Smooth muscle cell of the brain vasculature (primary cell): ENCODE measurements at places on chromosomes 2 and 18.
A peak's percentile ranks its signal among the peaks of the same experiment; 100 is the strongest.

DNA sequence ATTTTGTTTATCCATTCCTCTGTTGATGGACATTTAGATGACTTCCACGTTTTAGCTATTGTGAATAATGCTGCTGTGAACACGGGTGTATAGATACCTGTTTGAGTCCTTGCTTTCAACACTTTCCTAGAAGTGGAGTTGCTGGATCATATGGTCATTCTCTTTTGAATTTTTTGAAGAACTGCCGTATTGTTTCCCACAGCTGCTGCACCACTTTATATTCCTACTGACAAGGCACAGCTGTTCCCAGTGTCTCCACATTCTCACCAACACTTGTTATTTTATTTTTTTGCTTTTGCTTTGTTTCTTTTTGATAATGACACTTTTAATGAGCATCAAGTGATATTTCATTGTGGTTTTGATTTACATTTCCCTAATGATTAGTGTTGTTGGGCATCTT lies 41.4 kb upstream of the KCNJ13 start:
- DNase-seq = no peak

- DNase-seq = no peak
Measured at GRCh38 chr2:73243884-73244570, 9.9 kb downstream of the CCT7 start.

DNA sequence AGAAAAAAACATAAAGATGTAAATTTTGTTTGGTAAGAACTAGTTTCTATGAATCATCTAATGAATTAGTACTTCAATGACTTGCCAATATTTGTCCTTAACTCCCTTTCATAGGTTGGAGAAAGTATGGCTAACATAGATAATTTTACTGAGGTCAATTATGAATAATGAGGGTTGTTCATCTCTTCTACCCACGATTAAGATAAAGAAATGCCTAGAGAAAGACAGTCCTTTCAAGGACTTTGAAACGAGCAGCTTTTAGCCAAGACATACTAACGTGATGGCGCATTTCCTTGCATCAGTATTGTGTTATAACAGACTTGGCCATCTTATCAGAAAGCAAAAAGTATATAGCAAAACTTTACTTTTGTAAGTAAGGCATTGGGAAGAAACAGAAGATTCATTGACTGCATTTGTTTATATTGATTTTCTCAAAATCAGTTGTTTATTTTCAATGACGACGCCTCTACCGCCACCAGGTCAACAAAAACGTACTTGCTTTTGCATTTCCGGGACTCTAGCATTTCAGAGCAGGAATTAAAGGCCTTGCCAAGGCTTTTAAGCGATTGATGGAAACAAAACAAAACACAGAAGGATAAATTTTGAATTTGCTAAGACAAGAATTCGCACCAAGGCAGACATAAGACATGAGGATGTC lies 961 bp downstream of the RBM43 start:
- peak; percentile 13 for DNase-seq

DNA sequence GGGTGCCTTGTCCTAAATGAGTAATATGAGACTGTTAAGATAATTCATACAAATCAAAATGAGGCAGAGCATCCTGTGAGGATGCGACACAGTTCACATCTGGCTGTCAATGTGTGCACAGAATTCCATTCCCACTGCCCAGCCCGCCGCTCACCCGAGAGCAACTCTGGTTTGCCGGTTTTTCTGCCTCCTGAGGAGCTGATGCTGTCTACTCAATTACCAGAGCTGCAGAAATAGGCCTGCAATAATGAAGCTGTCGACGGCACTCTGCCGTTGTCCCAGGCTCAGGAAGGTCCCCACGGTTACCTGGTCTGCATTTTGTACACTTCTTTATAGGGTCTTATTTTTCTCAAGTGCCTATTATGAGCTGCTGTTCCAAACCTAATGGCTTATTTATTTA lies 55.7 kb upstream of the LYPD1 start:
- no peak for DNase-seq

DNA sequence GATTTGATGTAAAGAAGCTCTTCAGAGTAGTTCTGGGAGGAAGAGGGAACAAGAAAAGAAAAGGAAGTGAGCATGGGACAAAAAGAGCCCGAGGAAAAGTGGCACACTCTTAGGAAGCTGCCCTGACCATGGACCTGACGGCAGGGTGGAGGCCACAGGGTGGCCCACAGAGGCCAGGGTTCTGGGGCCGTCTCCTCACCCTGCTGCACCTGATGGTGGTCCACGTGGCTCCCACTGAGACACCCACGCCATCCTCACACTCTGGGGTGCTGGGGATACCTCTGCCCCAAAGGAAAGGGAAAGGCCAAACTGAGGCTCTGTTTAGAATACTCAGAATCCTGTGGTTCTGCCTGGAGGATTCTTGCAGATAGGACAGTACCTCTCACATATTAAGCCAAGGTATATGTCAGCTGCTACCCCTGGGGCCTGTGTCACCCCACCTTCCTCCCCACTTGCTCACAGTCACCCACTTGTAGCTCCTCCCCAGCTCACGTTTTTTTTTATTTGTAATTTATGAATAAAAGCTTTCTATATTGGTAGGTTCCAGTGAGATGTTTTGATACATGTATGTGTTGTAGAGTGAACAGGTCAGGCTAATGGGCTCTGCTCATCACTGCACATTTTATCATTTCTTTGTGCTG lies 171.1 kb downstream of the LDLRAD4 start:
- DNase-seq = no peak

- no peak for DNase-seq
Measured at GRCh38 chr2:214450118-214450894, 39.5 kb downstream of the VWC2L start.

DNA sequence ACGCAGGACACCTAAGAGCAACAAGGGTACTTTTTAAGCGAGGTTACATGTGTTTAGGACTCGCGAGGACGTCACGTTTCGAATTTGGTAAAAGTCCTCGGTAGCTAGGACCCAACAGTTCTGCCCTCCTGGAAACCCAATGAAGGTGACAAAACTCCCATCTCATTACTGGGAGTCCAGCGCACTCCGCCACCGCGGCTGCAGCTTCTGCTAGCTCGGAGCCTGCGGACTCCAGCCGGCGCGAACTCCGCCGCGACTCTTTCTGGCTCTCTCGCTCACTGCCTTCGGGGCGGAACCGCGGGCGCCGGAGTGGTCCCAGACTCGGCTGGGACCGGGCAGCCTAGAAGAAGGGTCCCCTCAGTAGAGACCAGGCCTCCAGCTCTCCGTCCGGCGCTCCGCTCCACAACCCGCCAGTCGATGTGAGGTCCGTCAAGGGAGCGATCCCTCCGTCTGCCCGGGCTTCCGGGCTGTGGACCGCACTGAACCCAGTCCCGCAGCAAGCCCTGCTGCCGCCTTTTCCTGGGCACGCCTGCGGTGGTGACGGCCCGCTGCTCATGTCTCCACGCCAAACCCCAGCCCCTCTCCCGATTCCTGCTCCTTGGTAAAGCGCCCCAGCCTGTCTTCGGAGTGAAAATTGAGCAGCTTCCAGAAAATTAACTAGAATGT lies 3.0 kb upstream of the OSR1 start:
- DNase-seq = no peak

GRCh38 chr2:237307474-237307873 lies 106.5 kb downstream of the COL6A3 start:
- DNase-seq = no peak

GRCh38 chr2:24307961-24308360 lies 52.4 kb downstream of the ITSN2 start:
- DNase-seq = no peak

DNA sequence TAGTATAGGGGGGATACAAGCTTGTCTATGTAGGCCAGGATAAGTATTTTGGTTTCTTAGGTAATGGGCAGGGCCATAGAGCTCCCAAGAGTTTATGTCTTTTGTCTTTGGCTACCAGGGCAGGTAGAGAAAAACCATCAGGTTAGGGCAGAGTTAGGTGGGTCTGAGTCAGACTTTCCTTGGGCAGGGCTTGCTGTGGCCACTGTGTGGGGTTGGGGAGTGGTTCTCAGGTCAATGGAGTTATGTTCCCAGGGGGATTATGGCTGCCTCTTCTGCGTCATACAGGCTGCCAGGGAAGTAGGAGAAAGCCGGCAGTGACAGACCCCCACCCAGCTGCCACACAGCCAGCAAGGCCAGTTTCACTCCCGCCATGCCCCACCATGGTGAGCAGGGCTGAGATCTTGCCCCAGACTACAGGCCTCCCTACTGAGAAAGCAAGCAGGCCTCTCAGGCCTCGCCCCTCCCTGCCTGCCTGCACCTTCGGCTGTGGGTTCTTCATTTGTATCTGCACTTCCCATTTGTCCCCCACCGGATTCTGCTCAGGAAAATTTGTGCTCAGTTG lies 55.5 kb downstream of the RPIA start:
- no peak for DNase-seq

DNA sequence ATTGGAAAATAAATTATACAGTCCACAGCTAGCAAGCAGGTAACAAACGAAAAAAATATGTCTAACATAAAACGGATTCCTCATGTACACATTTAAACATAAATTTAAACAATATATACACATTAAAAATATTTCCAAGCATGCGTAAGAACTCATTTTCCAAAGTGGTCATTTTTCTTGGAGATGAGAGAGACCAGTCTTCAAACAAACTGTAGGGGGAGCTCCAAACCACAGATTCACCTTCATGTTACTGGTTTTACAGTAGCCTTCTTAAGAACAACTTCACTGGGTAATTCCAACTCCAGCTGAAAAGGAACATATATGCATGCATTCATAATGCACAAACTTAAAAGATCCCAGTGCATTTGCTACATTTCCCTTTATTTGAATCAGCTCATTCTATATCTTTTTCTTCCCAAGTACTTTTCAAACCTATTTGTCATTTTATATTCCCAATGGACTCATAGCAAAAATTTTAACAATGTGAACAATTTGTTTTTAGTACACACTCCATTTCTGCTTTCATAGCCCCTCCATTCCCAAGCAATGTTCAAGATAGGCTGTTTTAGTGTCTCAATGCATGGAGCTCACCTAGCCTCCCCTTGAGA lies 4.7 kb upstream of the STAMBP start:
- DNase-seq = peak; percentile 65

- DNase-seq = no peak
Measured at GRCh38 chr2:112835061-112835501, 1.5 kb downstream of the IL1B start.

GRCh38 chr2:7289697-7290096 lies 372.5 kb downstream of the RNF144A start:
- DNase-seq = no peak

DNA sequence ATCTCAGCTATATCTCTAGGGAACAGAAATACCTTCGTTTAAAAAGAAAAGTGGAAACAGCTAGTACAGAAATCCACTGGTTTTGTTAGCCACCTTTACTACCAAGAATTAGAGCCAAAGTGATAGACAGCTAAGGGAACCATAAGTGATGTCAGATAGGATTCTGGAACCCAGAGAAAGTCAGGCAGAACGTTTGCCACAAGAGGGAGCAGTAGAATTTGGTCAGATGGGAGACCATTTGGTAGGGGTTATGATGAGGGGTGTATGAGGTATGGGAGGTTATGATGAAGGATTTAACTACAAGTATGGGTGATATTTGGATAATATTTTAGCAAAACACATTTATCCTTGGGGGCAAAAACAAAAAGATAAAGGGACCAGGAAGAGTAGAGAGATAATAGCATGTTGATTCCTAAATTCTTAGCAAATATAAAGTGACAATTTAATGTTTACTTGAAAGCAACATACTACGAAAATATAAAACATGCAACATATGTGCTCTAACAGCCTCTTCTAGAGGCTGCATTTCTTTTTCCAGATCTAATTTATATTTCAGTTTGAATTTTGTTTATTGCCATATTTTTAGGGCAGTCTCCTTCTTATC lies 3.3 kb downstream of the SLC8A1 start:
- no peak for DNase-seq

GRCh38 chr2:232382331-232383225 lies 4.0 kb downstream of the ALPP start:
- DNase-seq = no peak

- DNase-seq = no peak
Measured at GRCh38 chr2:57947398-57947797, 99.2 kb upstream of the VRK2 start.

DNA sequence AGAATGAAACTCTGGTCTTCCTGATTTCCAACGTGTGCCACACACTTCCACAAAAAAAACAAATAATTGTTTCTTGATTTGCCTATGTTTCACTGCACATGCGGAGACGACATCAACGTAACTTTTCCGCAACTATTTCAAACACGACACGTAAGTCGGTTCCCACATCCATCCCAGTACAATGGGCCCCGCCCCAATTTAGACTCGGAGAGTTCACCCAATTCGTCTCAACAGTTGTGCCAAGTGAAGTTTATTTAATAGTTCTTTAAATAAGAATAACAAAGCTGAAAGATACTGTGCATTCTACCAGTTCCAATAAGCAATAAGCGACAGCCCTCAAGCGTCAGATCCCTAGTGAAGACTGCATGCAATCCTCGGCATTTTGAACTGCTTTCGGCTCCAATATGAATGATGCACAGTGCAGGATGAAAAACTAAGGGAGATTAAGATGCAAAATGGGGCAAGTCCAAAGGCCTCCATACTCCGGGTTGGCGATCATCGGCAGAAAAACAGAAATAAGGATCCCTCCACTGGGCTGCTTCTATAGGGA lies 664 bp downstream of the CCT4 start:
- DNase-seq = no peak

DNA sequence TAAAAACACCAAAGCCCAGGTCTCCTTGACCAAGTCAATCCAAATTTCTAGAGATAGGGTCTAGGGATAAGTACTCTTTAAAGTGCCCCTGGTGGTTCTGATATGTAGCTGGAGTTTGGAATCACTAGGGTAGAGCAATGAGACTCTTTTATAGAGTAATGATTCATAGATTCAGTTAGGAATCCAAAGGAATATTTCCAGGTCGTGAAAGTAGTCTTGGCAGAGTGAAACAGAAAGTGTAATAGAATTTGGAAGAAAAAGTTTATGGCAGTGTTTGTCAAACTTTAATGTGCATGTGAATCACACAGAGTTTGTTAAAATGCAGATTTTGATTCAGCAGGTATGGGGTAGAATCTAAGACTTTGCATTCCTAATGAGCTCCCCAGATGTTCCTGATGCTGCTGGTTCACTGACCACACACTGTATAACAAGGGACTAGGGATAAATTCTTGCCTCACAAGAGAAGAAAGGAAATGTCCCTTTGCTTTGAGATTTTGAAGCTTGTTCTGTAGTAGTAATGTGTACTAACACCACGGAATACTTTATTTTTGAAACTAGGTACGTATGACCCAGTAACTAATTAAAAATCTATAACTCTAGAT lies 1.8 kb downstream of the UPP2 start:
- no peak for DNase-seq

DNA sequence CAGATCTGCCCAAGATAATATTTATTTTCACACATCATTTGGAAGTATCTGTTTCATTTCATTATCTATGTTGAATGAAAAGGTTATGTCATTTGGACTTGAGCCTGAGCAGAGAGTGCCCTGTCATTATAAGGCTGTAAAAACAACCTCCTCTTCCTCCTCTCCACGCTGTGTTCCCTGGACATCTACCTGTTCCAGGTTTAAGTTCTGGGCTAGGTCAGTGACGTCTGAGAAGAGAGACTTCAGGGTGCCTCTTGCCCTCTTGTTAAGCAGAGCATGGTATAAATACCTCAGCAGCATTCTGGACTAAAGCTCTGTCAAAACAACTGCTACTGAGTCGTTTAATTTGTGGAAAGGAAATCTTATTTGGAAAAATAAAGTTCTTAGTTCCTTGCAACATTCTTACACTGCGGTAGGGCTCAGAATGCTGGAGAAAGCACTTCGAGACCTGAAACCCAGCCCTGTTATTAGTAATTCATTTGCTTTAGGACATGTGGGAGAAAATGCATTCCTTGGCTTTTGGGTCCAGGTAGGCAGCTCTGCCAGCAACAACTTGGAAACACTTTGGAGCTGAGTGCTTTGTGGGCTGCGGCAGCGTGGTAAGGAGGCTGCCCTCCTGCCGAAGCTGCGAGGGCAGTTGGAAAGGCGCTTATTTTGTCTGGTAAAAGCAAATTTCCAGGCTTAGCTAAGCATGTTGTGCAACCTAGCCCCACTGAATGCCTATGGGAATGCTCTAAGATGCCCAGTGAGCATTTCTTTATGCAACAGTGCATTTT lies 91.8 kb upstream of the NEDD4L start:
- DNase-seq = no peak
